ENCODE measurements at places on chromosomes 4 and X.

DNA sequence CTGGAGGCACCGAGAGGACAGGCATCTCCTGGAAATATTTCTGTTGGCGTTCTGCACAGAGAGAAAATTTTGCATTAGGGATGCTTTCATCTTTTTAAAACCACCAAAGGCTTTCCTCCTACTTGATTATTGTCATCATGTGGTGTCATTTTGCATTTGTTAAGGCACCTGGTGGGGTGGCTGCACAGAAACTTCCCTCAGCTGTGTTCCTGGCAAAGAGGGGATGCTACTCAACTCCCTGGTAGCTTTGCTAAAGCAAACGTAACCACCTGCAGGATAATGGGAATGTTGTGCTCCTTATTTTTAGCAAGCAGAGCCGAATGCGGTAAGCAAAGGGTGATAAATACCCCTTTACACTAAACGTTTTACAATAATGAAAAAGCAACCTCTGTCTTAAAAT, 229.8 kb downstream of the STIM2 start:
- no peak for DNase-seq

DNA sequence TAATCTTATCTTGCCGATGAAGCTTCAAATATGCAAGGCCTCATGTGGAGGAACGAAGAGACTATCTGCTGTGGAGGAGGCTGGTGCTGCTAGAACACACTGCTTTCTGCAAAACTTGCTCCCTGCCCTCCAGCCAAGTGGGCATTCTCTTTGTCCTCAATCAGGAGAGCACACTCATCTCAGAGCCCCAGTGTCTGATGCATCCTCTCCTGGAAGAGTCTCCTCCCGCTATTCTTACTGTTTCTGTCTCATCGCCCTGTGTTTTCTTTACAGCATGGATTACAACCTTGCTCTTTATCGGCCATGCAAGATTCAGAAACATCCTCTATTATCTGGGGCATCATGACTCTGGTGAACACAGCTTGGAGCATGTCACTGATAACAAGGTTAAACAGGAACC, 68.2 kb upstream of the MTNR1A start:
- no peak for DNase-seq

- DNase-seq, result no peak
These were observed 562.8 kb upstream of the POU3F4 start for GRCh38 chrX:82945332-82945731.

DNA sequence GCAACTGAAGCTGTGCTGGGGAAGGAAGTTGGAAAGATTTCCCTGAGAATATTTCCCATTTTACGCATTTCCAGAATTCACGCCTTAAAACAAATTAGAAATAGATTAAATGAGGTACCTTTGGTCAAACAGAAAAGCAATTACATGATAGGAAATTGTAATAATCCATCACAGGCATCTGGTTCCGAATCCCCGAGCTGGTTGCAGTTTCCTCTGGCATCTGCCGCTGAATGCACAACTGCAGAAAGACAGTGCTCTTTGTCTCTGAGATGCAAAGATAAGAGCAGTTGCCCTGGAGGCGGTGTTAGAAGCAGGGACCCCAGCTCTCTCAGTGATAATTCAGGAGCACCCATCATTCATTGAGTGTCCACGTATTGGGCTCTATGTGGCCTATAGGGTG, 224.4 kb downstream of the LDB2 start:
- no peak for DNase-seq

DNA sequence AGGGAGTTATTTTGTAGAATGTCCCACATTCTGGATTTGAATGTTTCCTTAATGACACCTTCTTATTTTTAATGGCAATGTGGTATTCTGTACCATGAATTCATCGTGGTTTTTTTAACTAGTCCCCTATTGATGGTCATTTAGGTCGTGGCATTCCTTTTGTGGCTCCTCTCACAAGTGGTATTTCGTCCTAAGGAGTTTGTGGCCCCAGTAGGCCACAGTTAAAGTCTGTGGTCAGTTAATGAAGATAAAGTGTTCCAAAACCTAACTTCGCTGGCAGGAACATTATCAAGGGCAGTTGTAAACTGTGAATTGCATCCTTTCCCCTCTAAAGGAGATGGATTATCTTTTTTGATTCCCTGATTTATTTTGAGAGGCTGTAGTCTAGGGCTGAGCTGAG, 133.2 kb downstream of the TMEM164 start:
- DNase-seq, result no peak

GRCh38 chr4:176611951-176612350, 180.8 kb downstream of the VEGFC start:
- no peak for DNase-seq

- DNase-seq, result no peak
These were observed 26.0 kb upstream of the ANXA3 start for GRCh38 chr4:78525559-78525958.

DNA sequence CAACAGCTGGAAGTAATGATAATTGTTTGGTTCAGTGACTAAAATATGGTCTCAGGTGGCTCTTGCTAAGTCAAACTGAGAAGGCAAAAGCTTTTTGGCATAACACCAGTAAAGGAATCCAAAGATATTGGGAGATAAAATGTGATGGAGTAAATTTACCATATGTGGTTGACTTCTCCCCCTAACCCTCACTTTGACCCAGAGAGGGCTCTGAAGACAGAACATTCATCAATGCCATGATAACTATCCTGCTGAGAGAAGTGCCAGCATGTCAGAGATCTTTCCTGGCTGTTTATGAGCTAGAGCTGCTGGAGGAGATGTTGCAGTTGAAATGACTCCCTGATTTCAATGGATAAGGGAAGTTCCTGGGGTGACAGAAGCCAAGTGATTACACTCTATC, 213.4 kb downstream of the SPCS3 start:
- DNase-seq, result no peak

- no peak for DNase-seq
These were observed 3.9 kb downstream of the RBM10 start for GRCh38 chrX:47148946-47149345.

- DNase-seq, result no peak
These were observed 679 bp upstream of the MSL3 start for GRCh38 chrX:11757397-11757718.

DNA sequence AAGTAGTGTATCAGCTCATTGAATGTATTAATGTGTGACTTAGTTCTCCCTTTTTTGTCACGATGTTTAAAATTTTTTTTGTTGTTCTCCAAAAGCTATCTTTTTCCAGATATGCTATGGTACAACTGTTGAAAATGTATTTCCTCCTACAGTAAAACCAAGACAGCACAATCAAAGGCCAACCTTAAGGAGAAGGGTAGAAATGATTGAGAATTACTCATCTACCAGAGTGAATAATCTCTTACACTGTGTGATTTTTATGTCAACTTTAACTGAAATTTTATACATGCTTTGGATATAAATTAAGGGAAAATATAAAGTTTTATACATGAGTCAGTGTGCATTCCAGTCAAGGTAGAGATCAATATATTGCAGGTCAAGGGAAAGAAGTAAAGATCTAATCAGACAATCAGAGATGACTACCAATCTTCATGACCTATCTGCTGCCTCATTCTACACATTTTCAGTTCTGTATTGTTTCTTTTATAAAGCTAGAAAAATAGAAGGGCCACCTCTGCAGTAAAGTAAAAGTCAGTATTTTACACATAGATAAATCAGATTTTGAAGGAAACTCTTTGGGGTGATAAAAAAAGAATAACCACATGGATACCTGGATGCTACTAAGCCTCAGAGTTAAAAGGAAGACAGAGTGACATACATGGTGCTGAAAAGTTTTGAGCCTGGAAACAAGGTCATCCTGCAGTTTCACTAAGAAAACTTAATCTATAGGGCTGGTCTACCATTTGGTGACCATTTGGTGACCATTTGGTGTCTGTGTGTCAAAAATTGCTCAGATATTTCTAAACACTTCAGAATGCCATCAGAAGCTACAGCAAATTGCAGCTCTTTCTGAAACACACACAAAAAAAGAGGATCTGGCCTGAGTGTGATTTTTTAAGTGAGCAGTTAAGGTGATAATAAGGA, 1.6 kb downstream of the FAM13A start:
- DNase-seq, result no peak

GRCh38 chrX:71215338-71215912, 7.6 kb upstream of the GJB1 start:
- no peak for DNase-seq

- DNase-seq, result no peak
These were observed 106.3 kb downstream of the C4orf51 start for GRCh38 chr4:145786261-145786660.

DNA sequence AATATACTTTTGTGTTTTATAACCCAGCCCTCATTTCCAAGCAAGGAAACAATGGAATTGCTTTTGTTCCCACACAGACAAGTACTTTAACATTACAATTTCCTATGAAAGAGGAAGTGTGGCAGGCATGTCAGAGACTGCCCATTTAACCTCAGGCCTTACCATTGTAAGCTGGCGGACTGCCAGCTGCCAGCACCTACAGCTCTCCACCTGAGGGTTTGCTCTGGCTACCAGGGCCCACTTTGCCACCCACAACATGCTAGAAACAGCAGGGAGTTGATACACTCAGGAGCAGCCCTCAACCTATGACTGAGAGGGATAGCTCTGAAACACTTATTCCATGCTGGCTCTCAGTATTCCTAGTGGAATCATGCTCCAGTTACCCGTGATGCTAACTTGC, 152.3 kb upstream of the PRDX4 start:
- DNase-seq, result no peak

DNA sequence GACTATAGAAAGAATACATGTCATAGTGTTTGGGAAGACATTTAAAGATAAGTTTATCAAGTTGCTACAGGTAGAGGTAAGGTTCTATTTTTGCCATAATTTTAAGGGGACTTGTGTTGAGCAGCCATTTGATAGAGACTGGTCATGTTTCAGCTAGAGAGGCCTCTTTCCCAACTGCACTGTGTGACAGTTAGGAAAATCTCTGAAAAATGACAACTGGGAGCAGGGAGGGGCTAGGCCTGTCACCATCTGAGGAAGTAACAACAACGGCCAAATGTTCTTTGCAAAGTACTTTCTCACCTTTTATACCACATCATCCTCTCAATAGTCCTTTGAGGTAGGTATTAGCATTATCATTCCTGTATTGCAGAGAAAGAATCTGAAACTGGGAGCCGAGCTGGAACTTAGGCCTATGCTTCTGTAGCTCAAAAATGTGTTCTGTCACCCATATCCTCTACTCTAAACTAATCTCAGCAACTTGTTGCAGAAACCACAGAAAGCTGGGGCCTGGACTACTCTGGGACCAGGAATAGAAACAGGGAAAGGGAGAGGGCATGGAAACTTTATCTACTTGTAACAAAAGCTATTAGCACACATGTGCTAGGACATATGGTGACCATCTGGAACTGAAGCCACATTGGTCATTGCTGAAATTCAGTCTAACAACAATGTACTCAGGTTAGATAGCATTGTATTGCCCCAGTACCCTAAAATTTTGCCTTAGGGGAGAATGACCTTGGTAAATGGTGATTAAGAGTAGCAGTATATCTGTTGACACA, 198.9 kb downstream of the MID1IP1 start:
- no peak for DNase-seq

GRCh38 chr4:81747242-81747930, 275.7 kb upstream of the RASGEF1B start:
- no peak for DNase-seq

DNA sequence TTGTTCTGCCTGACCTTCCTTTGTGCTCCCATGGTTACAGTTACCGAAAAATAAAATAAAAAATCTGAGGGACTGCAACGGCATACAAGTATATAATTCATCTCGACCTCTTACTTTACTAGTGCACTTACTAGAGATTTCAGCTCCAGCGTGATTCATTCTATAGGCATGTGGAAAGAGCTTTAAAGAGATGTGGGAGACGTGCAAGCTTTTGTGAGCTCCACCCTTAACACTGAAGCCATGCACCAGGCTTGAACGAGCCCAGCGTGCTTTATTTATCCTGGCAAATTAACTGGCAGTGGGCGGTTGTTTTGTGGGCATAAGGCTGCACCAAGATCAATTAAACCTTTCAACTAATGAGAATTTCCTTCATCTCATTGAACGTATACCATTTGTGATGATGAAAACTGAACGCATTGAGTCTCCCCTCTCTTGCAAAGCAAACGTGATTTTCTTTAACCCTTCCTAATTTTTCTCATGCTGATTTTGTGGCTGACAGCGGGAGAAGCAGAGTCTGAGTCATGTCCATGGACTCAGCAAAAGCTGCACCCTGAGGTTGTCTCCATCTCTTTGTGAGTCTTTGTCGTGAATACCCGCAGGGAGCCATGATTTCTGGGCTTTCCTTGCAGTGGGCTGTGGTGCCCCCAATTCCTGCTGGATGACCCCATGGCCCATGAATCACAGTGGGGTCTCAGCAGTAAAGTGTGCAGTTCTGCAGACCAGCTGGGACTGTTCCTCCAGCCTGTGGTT, 60.1 kb downstream of the MXRA5 start:
- no peak for DNase-seq

GRCh38 chr4:82667761-82668480, 106.1 kb upstream of the TMEM150C start:
- DNase-seq, result no peak

- no peak for DNase-seq
These were observed 35.8 kb downstream of the BCOR start for GRCh38 chrX:40061871-40062524.

GRCh38 chrX:71489540-71489939, 43.4 kb upstream of the OGT start:
- DNase-seq, result no peak

GRCh38 chrX:56968980-56969379, 26.4 kb downstream of the SPIN3 start:
- DNase-seq, result no peak

- no peak for DNase-seq
These were observed 160.2 kb upstream of the SPIN4 start for GRCh38 chrX:63511361-63511760.

GRCh38 chrX:126237524-126237923, 71.4 kb upstream of the DCAF12L2 start:
- no peak for DNase-seq

- DNase-seq, result no peak
These were observed 18.7 kb downstream of the SCFD2 start for GRCh38 chr4:53346920-53347852.

DNA sequence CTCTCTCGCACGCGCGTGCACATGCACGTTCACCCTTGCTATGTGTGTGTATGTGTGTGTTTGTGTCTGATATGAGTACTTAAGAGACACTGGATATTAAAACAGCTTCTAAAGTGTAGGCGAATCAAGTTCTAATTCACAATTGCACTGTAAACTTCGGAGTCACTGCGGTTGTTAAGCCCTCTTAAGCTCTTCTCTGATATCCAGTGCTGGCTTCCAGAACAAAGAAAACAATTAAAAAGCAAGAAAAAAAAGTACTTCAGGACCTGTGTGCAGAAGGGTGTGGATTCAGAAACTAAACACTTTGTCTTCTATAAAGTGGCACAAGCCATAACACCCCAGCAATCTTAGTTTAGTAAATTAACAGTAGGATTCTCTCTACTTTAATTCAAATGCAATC, 300.2 kb downstream of the PCDH7 start:
- DNase-seq, result no peak

- no peak for DNase-seq
These were observed 38.6 kb downstream of the TMEM150C start for GRCh38 chr4:82523179-82523578.

GRCh38 chr4:476501-476900, 22.5 kb downstream of the ZNF721 start:
- no peak for DNase-seq

Measured in stimulated activated CD8-positive, alpha-beta memory T cell treated with anti-CD3 and anti-CD28 coated beads, Interleukin-7, amount 100 ng/mL, for 4 hours (primary cell).